ENCODE measurements at places on chromosomes 16 and 17.
A peak's percentile ranks its signal among the peaks of the same experiment; 100 is the strongest.

GRCh38 chr17:80394629-80395216 lies 20.2 kb upstream of the ENDOV start:
- DNase-seq = no peak

GRCh38 chr16:84609563-84610177 lies 8.2 kb downstream of the COTL1 start:
- no peak for DNase-seq

DNA sequence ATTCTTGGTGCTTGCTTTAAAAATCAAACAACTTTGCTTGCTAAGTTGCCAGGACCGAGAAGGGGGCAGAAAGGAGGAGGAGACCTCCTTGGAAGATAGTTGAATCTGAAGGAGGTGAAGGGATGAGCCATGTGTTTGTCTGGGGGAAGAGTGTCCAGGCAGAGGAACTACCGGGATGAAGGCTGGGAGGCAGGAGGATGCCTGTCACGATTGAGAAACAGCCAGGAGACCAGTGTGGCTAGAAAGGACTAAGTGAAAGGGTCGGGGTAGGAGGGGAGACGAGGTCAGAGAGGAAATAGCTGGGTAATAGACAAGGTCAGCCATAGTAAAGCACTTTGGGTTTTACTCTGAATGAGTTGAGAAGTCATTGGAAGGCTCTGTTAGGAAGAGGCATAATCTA lies 38.9 kb upstream of the CSNK2A2 start:
- DNase-seq = no peak

DNA sequence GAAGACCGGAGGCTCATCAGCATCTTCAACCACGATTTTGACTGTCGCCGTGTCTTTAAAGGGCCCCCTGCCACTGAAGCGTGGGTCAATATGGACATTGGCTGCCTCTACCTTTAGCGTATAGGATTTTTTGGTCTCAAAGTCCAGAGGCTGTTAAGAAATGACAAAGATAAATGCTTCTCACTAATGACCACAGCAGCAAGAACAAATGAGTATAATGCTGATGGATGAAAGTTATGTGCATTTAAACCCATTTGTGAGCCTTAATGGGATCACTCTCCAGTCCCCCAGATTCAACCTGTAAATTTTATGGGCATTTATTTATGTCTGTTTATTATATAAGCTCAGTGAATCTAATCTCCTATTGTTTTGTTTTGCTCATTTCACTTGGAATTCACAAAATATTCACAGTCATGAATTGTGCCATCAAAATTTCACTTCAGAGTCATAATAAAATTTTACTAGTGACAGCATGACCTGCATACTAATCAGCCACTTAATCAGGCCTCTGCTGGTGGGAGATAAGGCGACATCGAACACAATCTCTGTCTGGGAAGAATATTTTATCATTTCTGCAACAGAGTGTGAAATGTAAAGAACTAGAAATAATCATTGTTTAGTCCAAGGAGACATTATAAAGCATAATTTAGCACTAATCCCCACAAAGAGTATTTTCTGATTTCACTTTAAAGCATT lies 218.5 kb downstream of the CDH8 start:
- DNase-seq = no peak

DNA sequence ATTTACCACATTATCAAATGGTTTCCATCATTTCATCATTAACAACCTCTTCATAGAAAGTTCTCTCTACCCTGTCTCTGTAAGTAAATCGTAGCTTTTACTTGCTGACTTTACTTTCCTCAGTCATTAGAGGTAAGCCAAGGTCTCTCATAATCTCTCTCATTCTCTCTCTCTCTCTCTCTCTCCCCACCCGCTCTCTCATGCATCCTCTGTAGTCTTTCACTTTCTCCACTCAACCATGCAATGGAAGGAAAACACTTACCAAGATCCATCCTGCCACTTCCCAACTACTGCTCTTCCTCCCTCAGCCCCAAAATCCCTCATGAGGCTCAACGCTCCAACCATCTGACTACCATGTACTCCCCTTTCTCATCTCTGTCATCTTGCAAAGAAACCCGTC lies 6.1 kb downstream of the CEP112 start:
- peak; percentile 61 for DNase-seq
